ENCODE measurements at places on chromosomes 12 and 14.

GRCh38 chr12:2185751-2186341, 133.1 kb downstream of the CACNA1C start:
- no peak for DNase-seq

DNA sequence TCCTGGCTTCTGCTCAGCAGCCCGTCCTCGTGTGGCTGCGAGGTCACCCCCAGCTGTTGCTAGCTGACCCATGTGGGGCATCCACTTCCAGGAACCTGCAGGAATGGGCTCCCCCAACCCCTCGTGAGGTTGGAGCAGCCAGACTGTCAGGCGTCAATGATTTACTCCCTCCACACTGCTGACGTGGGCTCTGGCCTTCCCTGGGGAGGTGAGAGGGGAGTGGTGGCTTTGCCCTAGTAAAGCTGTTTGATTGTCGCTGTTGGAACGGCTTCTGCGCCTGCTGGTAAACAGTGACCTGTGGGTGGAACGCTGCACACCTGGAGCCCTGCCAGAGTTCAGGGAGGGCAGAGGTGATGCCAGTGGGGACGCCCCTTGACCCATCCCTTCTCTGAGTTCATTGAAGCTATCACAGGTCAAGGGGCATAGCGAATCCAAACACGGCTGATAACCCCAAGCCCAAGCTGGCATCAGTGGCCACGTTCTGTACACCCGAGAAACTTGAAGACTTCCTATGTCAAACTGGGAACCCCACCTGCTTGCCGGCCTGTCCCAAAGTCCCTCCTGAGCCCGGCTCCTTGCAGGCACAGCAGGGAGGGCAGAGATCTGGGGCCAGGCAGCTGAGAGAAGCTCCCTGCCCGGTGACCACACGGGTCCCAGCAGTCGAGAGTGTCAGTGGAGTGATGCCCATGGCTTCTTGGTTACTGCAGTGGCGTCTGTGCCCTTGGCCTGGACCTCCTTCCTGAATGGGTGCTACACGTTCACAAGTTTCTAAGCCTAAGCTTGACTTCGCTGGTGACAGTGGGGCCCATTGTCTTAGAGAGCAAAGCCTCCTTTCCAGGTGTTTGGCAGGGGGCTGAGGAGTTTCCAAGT, 2.7 kb downstream of the ASPG start:
- DNase-seq, result no peak

- DNase-seq, result no peak
Measured at GRCh38 chr12:71166280-71166679, 8.5 kb upstream of the TSPAN8 start.

GRCh38 chr12:78880078-78880477, 15.5 kb downstream of the SYT1 start:
- DNase-seq, result no peak

DNA sequence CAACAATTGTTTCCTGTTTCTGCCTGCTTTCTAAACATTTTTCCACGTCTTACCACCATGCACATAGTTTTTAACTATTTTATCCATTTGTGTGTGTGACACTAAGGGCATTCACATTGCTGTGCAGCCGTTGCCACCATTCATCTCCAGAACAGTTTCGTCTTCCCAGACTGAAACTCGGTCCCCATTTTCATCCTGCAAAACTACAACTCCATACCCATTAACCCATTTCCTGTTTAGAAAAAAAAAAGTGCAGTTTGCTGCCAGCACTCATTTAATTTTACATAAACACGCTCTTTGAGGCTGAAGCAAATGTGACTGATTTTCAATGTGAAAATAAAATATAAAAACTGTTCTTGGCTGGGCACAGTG, 15.5 kb downstream of the UBC start:
- no peak for DNase-seq

DNA sequence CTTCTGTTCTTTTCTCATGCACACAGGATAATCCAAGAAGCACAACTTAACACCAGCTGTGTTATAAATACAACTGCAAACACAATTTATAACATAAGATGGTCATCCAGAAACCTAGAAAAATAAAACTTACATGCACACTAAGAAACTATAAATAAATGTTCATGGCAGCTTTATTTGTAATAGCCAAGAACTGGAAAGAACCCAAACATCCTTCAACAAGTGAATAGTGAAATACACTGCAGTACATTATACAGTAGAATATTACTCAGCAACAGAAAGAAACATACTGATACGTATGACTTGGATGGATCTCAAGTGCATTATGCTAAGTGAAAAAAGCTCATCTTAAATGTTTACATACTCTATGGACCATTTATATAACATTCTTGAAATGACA, 132.7 kb downstream of the SPTSSA start:
- DNase-seq, result no peak

GRCh38 chr12:3836641-3837040, 36.6 kb downstream of the PARP11 start:
- no peak for DNase-seq

DNA sequence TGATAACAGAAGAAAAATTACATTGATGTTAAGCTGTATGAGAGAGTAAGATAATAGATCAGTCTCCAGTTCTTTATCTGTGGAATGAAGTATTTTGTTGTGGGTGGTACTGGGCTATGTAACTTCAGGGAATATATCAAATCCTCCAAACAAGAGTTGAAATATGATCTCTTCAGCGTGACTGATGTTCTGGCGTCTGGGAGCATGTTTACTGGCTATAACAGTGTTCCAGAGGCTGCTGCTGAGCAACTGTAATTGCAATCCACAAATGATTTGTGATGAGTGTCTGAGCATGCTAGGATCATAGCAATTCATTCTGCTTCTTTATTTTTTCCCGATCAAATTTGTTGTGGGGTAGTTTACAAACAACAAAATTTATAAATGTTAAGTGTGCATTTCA, 18.6 kb upstream of the CCDC198 start:
- DNase-seq, result no peak

- no peak for DNase-seq
Measured at GRCh38 chr12:108724890-108725151, 6.5 kb downstream of the CORO1C start.

DNA sequence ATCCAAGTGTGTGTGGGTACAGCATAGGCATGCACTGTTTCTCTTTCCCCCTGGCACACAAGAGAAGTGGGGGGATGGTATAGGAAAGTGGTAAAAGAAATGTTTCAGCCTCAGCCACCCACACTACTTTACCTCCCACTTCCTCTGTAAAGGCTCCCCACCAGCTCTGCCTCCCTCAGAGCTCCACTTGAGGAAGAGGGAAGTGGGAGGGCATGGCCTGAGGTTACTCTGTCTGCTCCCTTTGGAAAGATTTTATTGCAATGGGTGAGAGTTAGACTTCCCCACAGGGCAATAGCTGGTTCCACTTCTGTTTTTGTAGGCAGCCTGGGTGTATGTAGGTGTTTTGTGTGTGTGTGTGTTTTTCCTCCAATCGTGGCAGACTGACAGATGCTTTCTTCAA, 145.3 kb downstream of the SSPN start:
- DNase-seq, result no peak

DNA sequence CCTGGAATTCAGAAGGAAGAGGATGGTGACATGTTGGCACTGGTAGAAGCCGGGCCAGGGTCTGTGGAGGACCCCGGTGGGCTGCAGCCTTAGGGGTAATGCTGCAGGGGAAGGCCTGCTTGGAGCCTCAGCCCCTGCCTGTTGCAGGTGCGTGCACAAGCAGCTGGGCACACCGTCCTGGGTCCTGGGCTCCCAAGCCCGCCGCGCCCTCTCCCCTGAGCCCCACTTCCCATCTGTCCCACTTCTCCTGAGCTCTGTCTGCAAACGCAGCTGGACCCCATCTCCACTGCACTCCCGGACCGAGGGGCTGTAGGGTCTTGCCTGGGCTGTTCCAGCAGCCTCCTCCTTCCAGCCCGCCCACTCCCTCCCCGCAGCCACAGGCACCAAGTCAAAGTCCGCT, 116.8 kb downstream of the GLT1D1 start:
- no peak for DNase-seq

GRCh38 chr14:50542941-50543418, 10.6 kb upstream of the MAP4K5 start:
- DNase-seq, result no peak

GRCh38 chr14:73935666-73936065, 14.2 kb downstream of the FAM161B start:
- no peak for DNase-seq

DNA sequence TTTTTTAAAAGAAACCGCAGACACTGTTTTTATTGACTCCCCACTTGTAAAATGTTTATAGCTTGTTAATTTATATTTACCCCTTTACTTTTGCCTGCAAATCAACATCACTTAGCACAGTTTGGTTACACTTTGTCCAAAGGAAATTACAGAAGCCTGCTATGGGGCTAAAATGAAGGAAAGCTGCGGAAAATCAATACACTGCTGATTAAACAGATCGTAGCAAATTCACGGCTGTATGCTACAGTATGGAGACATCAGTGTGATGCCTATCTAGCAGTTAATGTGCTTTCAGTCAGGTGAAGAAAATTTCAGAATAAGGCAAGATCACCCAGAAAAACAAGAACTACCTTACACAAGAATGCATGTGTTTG, 110.0 kb downstream of the FOXG1 start:
- DNase-seq, result no peak

DNA sequence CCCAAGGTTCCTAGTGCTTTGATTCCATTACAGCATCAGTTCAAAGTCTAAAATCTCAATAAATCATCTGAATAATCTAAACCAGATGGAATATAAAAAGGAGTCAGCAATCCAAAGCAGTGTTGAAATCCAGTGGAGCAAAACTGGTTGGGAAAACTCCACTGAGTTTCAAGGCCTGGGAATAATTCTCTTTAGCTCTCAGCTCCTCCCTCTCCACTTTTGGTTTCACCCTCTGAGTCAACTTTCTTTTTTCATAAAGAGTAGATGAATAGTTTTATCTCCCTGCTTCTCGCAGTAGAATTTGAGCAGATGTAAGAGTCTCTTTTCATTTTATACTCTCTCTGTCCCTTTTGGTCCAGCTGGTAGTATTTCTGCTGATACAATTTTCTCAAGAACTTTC, 338.6 kb downstream of the APAF1 start:
- DNase-seq, result no peak

DNA sequence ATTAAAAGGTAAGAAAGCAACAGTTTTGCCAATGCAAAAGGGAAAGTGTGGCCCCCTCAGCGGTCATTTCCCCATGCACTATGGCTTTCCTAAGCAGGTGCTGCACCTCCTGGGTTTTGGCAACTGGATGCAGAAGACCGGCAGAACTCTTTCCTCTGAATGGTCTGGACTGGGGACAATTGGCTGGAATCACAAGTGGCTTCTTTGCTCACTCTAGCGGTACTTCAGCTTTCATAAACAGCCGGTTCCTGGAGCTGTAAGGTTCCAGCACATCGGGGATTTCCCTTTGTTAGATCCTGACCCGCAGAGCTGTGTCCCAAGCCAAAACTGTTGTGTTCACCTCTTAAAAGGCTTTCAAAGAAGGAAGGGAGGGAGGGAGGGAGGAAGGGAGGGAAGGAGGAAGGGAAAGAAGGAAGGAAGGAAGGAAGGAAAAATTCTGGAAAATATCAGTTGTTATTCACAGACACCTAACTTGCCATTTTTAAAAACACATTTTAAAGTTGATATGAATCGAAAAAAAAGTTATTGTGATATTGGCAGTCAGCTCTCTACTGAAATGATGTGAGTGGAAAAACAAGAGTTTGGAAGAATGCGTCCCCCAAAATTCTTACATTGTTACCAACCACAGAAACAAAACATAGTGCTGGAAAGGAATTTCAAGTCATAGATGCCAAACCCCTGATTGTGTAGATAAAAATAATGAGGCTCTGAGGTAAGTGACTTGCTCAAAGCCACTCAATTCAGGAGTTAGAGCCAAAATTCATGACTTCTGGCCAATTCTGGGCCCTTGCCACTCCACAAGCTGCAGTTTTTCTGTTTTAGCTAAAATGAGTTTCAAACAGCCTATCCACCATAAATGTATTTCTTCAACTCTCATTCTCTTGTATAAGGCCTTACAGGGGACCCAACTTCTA, 220.6 kb upstream of the HMGA2 start:
- peak; percentile 21 for DNase-seq

DNA sequence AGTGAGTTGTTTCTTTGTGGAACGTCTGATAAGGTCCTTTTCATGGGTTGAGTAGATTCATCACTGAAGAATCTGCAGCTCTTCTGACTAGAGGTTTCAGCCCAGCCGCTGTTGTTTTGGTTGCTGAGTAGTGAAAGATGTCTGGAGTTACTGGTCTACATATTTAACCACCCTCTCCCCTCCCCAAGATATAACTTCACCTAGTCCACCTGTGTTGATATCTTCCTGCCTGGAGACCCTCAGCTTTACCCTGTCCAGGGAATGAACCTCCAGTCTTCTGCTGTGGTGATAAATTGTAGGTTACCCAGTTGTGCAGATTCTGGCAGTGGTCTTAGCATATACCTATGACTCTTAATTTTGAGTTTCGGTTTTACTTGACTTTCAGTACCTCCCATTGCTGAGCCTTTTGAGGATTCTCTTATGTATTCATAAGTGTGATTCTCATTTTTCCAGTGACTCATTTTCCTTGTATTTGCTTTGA, 62.9 kb downstream of the CCDC91 start:
- no peak for DNase-seq

DNA sequence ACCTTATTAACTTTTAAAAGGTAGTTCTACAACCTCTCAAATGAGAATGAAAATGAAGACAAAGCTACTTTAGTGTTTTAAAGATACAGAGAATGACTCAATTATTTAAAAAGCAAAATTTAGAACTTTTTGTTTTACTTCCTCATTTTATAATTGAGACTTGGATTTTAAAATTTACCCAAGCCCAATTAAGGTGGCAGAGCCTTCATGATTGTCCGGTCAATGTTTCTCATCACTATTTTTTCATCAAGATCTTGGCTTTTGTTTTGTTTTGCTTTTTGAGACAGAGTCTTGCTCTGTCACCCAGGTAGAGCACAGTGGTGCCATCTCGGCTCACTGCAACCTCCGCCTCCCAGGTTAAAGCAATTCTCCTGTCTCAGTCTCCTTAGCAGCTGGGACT, 32.7 kb downstream of the PPP4R3A start:
- DNase-seq, result no peak

DNA sequence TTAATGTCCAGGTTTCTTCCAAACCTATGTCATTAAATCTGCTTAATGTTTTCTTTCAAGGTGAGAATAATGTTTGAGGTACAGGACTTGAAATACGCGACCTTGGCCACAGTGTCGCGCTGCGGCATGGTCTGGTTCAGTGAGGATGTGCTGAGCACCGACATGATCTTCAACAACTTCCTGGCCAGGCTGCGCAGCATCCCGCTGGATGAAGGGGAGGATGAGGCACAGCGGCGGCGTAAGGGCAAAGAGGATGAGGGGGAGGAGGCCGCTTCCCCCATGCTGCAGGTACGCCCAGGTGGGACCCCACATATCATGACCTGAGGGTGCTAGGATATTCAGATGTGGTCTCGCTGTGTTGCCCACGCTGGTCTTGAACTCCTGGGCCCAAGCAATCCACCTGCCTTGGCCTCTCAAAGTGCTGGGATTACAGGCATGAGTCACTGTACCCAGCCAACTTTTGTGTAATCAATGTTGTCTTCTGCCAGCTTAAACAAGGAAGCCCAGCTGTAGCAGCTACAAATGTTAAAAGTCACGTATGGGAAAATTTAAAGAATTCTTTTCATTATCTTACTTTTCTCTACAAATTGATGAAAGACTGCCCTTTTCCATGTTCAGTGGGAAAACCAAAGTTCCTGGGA, 50.8 kb downstream of the DYNC1H1 start:
- no peak for DNase-seq

- no peak for DNase-seq
Measured at GRCh38 chr12:105109465-105110212, 2.1 kb downstream of the WASHC4 start.

GRCh38 chr14:53880761-53881160, 75.9 kb downstream of the BMP4 start:
- DNase-seq, result no peak

- no peak for DNase-seq
Measured at GRCh38 chr12:41202051-41202450, 13.9 kb downstream of the PDZRN4 start.

GRCh38 chr14:75333606-75334548, 55.2 kb downstream of the FOS start:
- no peak for DNase-seq

Data from H54 (cell line).